Stimulated activated CD8-positive, alpha-beta memory T cell treated with anti-CD3 and anti-CD28 coated beads, Interleukin-4, amount 100 ng/mL, for 48 hours (primary cell): ENCODE measurements at places on chromosomes 11 and 22.

- no peak for DNase-seq
Observed at GRCh38 chr11:35412285-35412684, 7.1 kb downstream of the SLC1A2 start.

DNA sequence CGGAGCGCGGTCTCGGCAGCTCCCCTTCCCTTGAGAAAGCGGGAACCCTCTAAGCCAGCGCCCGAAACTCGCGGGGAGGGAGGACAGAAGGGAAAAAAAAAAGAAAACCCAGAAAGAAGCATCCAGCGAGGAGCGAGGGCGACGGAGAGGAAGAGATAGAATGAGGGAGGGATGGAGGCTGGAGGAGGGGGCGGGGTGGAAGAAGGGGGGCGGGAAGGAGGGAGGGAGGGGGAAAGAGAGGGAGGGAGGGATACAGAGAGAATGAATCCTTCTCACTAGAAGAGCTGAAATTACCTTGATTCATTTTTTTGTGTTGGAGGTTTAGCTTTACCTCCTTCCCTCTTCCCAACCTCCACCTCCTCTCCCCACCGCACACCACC lies 19.3 kb upstream of the BDNF start:
- no peak for DNase-seq

GRCh38 chr11:26806219-26806618 lies 84.4 kb upstream of the SLC5A12 start:
- no peak for DNase-seq

DNA sequence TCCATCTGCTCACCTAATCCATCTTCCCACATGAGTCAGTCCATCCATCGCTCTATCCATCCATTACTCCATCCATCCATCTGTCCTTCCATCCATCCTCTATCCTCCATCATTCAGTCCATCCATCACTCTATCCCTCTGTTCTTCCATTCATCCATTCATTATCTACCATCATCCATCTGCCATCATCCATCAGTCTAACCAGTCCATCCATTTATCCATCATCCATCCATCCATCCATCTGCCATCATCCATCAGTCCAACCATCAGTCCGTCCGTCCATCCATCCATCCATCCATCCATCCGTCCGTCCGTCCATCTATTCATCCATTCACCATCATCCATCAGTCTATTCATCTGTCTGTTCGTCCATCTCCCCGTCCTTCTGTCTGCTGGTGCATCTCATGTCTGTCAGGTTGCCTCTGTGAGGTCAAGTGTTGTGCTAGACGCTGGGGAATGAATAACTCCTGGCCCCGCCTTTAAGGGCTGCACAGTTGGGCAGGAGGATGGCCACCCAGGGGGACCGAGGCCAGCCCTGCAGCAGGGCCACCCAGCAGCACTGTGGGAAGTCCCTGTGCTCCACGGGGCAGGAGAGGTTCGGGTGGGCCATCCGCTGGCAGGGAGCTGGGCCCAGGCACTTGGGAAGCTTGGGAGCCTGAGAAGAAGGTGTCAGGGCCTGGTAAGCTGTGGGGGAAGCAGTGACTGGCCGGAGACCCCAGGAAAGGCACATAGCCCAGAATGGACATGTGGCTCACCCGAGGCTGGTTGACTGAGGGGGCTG lies 137.1 kb downstream of the CTTN start:
- DNase-seq = no peak

DNA sequence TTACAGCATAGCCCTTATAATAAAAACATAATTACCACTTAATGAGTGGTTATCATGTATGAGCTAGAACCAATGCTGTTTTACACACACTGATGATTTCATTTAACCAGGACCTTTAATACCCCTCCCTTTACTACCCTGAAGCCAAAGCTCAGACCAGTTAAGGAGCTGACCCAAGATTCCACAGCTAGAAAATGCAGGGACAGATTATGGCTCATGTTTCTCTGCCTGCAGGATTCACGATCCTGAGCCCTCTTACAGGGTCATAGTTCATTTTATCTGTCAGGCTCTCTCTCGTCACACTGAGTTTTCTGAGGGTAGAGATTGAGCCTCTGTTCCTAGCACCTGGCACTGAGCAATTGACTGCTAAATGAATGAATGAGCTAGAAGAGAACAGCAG lies 27.4 kb downstream of the TUB start:
- no peak for DNase-seq

DNA sequence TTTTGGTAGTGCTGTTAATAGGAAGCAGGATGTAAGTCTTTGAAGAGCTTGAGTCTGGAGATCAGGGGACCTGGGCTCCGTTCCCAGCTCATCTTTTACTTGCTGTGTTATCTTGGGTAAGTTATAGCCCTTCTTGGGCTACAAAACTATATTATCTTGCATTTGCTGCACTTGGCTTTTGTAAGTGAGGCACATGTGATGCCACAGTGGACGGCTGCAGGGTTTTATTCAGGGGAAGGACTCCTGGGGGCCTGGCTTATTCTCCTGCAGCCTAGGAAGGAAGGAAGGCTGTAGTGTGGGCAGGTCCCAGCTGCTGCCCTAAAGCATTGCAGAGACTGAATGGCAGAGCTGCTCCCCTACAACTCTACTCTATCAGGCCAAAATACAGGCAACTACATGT lies 6.4 kb downstream of the CD82 start:
- no peak for DNase-seq

- DNase-seq = no peak
Observed at GRCh38 chr22:41951898-41952474, at the start of gene SMIM45. SMIM45 (plus strand) TSS chr22:41952150.

DNA sequence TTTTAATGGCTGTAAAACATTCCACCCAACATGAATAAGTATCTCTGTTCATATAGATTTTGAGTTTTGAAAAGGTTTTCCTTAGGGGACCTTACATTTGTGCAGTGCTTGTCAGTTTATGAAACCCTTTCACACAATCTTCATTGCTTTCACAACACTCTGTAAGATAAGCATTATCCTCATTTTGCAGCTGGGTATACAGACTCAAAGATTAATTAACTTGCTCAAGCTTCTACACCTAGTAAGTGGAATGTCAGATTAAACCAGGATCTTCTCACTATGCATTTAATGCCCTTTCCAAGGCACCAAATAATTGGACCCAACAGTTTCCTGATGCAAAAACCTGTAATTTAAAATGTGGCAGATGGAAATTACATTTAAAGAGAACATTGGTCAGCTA lies 11.6 kb upstream of the GAB2 start:
- DNase-seq = no peak

DNA sequence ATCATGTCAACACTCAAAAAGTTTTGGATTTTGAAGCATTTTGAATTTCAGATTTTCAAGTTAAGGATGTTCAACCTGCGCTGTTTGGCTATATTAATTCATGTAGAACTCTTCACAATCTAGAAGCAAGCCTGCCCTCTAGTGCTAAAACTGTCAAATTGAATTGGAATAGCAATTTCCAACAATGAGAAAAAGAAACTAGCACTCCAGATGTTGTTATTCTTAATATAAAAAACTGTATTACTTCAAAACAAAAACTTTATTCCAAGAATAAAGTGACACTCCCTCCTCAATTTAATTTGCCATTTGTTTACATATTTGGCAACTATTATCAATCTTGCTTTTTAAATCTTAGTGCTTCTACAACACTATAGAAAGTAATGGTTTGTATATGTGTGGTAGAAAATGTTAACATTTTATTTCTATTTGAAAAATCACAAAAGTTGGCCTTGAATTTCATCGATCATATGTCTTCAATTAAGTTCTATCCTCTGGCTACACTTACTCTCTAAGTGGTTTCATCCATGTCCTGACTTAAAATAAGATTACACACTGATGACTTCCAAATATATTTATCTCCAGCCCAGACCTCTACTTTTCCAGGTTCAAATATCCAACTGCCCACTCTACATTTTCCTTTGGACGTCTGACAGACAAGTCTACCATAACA lies 36.6 kb downstream of the DCUN1D5 start:
- DNase-seq = no peak

DNA sequence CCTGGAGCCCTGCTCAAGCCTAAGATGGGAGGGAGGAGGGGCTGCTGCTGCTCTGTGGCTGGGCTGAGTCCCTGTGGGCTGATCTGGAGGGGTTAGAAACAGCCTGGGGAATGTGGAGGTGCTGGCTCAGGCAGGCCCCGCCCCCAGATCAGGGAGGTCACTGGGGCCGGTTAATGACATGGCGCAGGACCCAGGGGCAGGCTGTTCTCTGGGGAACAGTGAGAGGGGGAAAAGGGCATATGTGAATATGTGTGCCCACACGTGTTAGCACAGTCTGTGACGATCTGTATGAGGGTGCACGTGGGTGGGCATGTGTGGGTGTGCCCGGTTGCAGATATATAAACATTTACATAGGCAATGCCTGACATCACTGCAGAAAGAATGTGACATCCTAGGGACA lies 143.5 kb downstream of the MIAT start:
- DNase-seq = no peak

GRCh38 chr22:44489026-44489425 lies 9.0 kb downstream of the RTL6 start:
- DNase-seq = no peak

DNA sequence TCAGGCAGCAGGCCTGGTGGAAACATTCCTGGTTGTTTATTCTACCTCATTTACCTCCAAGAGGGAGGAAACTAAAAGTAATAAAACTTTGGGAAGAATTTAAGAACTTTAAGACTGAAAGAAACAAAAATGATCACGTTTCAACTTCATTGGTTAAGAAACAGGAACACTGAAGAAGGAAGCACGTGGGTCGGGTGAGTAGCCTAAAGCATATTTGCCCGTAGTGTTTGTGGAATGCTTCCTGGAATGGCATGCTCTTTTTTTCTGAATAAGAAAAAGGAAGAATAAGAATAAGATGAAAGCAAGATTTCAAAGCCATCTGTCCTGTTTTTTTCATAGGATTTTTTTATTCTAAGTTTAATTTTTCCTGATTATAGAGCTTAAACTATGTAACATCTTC lies 83.1 kb downstream of the WNT11 start:
- no peak for DNase-seq

DNA sequence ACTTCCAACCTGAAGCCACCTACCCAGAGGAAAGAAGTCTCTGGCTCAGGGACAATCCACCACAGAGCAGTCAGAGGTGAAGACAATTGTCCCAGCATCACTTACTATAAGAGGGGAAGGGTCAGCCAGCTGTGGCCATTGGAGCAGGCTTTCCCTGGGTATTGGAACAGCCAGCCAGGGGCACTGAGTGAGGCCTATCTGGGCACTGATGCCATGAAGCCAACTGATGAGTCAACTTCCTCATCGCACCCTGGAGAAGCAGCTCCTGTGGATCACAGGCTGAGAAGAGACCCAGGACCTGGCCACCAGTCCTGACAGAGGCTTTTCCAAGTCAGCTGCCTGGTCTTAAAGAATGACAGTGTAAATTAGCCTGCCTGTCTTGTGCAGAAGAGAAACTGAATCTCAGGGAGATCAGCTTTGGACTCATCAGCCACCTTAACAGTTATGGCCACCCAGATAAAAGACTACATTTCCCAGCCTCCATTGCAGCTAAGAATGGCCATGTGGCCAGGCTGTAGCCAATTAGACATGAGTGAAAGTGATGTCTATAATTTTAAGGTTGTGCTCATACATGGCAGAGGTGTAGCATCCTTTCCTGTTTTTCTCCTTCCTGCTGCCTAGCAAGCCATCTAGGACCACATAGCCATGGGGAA lies 19.0 kb downstream of the CHST1 start:
- DNase-seq = no peak

- peak; percentile 76 for DNase-seq
Observed at GRCh38 chr11:267491-267994, 10.7 kb upstream of the NLRP6 start.

DNA sequence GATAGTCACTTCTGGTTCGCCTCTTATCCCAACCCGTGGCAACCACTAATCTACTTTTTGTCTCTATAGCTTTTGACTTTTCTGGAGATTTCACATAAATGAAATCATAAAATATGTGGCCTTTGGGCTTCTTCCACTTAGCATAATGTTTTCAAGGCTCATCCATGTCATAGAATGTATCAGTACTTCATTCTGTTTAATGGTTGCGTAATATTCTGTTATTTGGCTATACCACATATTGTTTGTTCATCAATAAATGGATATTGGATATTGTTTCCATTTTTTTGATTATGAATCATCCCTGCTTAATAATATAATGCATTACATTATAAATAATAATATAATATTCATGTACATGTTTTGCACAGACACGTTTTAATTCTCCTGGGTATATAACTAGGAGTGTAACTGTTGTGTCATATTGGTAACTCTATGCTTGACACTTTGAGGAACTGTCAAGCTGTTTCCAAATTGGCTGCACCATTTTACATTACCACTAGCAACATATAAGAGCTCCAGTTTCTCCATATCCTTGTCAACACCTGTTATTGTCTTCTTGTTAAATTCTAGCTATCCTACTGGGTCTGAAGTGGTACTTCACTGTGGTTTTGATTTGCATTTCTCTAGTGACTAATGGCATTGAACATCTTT lies 181.5 kb downstream of the CADM1 start:
- DNase-seq = no peak

DNA sequence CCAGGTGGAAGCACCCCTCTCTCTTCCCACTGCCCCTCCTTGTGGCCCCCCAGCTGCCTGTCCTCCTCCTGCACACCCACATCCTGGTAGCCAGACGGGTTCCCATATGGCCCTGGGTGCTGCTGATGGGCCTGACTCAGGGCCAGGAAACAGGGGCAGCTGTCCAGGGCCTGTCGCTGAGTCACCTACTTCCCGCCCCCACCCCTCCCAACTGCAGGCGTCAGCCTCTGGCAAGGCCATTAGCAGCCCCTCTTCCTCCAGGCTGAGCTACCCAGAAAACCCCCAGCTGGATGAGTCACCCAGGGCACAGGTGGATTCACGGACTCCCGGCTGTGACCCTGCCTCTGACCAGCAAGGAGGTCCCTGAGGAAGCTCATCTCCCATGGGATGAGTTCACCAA lies 6.9 kb upstream of the GAL start:
- DNase-seq = no peak

DNA sequence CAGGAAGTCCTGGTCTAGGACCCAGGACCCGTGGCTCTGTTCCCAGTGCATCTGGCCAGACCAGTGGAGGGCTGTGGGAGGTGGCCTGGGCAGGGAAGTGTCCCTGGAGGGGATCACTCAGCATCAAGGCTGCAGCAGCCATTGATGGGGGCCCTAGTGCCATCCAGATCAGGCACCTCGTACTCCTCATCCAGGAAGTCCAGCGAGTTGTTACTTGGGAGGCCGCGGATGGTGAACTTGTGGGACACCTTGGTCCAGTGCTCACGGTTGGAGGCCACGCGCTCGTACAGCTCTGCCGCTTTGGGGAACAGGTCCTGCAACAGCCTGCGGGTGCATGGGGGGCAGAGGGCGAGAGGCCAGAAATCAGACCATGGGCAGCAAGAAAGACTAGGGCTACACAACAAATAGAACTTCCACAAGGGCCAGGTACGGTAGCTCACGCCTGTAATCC lies 96.9 kb downstream of the PDE2A start:
- no peak for DNase-seq

GRCh38 chr11:12284316-12285050 lies 92.9 kb upstream of the PARVA start:
- DNase-seq = no peak

DNA sequence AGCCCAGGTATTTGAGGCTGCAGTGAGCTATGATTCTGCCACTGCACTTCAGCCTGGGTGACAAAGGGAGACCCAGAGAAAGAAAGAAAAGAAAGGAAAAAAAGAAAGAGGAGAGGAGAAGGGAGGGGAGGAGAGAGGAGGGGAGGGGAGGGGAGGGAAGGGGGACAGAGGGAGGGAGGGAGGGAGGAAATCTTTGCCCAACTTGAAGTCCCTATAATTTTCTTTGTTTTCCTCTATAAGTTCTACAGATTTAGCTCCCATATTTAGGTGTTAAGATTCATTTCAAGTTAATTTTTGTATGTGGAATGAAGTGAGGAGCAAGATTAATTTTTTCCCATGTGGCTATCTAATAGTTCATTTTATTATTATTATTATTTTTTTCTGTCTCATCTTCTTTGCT lies 328.3 kb downstream of the LARGE1 start:
- no peak for DNase-seq

- DNase-seq = no peak
Observed at GRCh38 chr11:10693509-10694081, at the start of gene IRAG1. IRAG1 (minus strand) TSS chr11:10693755; CDS start chr11:10693602, 153 bp downstream.
